ENCODE measurements at places on chromosomes 16 and 17.

DNA sequence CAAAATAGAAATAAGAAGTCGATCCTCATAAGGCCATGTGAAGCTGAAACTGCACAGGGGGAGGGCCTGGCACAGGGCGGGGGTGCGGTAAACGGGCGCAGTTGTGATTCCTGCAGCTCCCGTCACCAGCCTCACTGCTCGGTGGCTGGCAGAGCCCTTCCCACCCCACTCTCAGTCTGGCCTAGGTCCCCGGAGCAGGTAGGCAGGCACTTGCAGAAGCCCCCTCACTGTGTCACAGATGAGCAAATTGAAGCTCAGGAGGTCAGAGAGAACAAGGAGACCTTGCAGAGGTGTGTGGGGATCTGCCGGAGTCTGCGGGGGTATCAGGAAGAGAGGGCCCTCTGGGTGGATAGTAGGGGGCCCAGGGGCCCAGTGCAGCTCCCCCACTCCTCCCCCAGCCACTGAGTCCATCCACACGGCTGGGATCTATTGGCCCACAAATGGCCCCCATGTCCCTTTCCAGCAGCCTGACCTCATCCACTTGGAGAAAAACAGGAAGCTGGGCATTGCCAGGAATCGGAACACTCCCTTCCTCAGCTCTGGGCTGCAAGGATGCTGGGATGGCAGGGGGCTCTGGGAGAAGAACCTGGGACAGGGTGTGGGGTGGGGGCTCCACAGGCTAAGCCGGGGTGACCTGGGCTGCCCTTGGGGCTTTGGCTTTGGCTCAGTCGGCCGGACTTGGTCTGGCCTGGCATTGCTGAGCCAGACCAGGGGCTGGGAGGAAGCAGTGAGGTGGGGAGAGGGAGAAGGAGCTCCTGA, 21.4 kb upstream of the MAP3K14 start:
- DNase-seq = no peak

DNA sequence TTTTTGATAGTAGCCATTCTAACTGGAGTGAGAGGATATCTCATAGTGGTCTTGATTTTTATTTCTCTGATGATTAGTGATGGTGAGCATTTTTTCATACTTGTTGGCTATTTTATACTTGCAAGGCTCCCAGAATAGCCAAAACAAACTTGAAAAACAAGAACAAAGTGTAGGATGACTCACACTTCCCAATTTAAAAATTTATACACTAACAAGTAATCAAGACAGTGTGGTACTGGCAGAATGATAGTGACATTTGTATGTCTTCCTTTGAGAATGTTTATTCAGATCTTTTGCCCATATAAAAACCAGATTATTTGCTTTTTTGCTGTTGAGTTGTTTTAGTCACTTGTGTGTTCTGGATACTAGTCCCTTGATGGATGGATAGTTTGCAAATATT, 17.8 kb downstream of the SPECC1 start:
- no peak for DNase-seq

DNA sequence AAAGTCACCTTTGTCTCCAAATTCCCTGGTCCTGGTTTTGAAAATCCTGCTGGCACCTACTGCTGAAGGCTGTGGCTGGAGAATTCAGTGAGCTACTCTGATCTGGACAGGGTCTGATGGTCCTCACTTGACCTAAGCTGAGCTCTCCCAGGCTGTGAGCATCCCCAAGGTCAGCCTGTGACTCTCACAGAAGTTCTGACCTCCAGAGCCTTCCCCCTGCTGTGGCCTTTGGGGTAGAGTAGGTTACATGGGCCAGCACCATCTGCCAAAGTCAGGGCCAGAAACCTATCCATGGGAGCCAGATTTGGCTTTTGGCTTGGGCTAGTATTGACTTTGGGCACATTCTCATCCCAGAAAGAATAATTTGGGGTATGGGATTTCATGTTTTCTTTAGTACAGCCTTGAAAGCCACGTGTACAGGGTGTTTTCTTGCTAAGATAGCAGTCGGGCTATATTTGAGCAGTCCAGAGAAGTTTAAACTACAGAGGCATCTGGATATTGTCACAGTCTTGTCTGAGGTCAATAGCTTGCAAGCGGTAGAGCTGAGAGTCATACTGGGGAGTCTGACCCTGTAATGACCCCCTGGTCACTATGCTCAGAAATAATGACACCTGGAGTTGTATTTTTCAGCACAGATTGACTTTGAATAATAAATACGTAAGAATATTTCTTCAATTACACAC, 6.2 kb upstream of the AGRP start:
- no peak for DNase-seq

DNA sequence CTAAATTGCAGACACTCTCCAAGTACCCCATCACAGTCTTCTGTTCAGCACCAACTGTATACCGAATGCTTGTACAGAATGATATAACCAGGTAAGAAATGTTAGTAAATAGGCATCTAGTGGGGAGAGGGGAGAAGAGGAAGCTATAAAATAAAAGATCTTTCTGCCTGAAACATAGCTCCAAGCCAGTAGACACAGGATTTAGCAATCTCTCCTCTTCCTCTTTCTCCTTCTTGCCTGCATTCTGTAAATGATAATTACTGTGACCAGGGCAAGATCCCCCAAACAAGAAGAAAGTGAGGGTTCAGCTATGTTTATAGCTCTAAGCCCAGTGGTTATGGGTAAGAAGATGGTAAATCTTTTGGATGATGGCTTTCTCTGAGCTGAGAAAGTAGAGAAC, 17.9 kb downstream of the ACSM3 start:
- no peak for DNase-seq

DNA sequence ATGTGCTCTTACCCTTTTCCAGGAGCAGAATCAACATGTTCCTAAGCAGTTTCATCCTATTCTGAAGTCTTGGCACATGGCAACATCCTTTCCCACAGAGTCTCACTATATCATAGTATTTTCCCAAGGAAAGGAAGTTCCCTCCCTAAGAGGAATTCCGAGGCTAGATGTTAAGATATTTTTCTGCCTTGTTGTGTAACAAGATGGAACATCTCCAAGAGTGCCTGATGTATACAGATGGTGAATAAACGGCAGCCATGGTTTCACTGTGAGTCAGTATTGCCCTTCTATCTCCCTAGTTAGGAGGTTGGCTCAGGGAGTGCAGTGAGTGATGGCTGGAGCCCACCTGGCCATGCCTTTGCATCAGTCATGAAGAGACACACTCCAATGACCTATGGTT, 48.2 kb downstream of the SPACA3 start:
- DNase-seq = no peak

DNA sequence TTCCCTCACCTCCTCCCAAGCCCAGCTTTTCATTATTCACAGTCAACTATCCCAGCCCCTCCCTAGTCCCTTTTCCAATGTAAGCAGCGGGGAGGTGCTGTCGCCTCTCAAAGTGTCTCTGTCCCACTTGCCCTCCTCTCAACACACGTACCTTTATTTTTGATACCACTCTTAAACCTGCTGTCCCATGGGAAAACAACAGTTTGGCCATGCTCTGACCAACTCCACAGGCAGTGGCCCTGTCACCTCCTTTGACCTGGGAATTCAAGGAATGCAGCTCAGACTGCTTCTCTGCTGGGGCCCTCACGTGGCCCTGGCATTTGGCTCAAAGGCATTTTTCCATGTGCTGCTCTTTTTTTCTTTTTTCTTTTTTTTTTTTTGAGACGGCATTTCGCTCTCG, 4.2 kb downstream of the LYRM9 start:
- no peak for DNase-seq

GRCh38 chr17:68903286-68903685, 51.9 kb downstream of the ABCA8 start:
- DNase-seq = no peak

GRCh38 chr17:77929871-77930436, 28.5 kb upstream of the TNRC6C start:
- no peak for DNase-seq

DNA sequence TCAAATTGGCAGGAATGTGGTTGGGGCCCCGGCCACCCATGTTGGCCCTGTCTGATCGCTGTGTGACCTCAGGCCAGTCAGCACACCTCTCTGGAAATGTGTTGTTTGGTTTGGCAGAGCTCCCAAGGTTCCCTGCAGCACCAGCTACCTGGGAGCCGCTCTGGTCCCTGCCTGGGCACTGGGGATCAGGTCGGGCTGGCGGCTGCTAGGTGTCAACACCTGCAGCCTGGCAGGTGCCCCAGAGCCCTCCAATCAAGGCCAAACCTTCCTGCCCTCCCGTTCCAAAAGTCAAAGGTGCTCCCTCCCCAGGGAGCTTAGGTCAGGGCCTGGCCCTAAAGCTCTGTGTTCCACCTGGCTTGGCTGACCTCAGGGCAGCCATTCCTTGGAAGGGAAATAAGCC, 55.9 kb downstream of the ZDHHC7 start:
- no peak for DNase-seq

DNA sequence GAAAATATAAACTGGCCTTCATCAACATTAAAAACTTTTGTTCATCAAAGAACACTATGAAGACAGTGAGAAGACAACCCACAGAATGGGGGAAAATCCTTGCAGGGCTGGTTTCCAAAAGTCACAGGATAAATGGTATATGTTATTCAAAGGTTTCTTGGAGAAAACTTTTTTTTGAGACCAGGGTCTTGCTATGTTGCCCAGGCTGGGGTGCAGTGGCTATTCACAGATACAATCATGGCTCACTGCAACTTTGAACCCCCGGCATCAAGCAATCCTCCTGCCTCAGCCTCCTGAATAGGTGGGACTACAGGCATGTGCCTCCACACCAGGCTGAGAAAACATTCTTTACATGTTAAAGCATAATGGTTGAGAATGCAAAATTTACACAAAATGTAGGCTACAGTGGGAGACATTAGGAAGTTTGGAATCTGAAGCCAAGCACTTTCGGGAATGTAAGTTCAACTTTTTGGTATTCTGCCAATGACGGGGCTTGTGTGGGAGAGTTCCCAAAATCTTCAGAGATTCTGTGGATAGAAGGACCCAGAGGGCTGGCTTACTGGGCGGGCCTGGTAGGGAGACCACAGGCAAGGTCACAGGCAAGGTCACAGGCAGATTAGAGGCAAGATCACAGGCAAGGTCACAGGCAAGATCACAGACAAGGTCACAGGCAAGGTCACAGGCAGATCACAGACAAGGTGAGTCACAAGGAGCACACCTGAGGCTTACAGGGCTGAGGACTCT, 24.2 kb upstream of the ATP2A3 start:
- DNase-seq = no peak

DNA sequence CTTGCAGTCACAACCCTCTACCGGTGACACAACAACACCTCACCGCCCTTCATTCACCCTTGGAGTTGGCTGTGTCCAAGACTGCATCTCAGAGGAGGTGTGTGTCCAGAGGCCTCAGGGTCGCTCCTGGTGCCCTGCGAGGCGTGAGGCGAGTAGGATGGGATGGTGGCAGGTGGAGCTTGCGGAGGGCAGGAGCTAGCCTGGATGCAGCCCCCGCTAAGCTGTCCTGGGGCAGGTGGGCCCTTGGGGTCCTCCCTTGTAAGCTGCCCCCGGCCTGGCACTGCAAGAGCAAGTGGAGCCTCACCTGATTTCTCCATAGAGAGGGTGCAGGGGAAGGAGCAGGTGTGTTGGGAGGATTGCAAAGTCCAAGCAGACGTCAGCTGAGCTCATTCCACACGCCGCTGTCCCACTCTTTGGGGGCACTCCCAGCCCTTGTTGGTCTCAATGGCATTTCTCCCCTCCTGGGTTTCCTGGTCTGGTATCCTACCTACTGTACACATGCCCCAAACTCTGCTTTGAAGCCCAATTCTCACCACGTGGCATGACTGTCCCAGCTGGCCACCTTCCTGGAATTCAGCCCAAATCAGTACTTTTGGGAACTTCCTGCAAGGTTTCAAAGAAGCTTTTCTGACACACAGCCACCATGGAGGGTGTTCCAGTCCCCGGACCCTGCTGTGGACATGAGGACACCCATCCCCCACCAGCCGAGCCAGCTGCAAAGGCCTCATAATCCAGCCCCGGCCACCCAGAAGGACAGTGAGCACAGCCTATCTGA, 18.1 kb upstream of the ICAM2 start:
- DNase-seq = no peak

DNA sequence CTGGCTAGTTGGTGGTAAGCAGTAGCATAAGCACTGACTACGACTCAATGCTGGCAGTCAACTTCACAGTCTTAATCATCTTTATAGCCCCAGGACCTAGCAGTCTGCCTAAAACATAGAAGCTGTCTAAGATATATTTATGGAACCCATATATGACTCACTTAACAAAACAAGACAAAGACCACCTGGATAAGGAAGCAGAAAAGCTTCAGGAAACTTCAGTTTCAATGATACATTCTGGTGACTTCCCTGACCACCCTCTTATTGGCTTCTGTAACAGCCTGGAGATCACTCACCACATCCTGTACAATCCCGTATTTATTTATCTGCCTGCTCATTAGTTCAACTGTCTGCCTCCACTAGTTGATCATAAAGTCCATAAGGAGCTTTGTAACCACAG, 95.5 kb downstream of the PMP22 start:
- DNase-seq = no peak

DNA sequence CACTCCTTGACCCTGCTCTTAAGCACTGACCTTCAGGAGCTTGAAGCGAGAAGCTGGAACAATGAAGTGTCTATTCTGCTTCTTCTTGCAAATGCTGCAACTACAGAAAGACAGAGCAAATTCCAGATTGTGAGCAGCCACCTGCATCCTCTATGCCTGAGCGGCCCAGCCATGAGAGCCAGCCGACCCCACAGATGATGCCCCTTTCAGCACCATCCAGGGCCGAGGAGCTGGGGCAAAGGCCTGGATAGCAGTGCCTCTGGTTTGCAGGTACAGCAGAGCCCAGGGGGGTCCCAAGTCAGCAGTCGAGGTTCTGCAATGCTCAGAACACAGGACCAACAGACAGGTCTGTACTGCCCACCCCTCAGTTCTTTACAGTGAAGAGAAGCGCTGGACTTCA, 4.7 kb downstream of the CENPV start:
- no peak for DNase-seq

DNA sequence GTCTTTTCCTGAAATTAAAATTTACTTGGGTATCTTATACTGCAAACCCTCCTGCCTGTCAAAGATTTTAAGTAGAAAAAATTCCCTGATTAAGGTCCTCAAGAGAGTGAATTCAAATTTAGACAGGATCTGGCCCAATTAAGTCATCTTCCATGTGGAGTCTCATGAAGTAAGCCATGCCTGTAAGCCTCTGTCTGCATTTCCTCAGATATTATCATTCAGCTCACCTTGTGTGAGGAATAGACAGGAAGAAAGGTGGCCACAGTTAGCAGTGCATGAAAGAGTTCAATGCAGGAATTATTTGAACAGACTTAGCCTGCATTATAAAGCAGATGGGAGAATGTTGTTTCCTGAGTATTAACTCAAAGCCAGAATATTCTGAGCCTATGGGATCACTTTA, 174.7 kb downstream of the HS3ST3A1 start:
- no peak for DNase-seq

DNA sequence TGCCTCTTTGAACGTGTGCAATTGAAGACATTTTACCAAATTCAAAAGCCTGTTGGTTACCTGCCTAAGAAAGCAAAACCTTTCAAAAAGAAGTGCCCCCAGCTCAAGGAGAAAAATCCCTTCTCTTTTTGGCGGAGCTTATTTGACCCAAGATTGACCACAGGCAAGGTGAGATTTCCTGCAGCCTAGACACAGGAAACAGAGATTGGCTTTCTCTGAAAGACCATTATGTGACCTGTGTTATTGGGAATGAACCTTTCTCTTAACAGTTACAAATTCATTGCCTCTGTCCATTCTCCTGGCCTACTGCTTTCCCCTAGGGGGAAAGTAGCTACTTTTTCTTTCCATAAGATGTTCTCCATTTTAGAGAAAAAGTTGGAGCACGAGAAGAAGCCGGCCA, 42.1 kb upstream of the MAF start:
- no peak for DNase-seq

GRCh38 chr16:81635063-81635937, 143.8 kb upstream of the PLCG2 start:
- no peak for DNase-seq
